ENCODE measurements at places on chromosomes 16 and 17.

- DNase-seq = no peak
These were observed 17.2 kb upstream of the TAT start for GRCh38 chr16:71594000-71594646.

DNA sequence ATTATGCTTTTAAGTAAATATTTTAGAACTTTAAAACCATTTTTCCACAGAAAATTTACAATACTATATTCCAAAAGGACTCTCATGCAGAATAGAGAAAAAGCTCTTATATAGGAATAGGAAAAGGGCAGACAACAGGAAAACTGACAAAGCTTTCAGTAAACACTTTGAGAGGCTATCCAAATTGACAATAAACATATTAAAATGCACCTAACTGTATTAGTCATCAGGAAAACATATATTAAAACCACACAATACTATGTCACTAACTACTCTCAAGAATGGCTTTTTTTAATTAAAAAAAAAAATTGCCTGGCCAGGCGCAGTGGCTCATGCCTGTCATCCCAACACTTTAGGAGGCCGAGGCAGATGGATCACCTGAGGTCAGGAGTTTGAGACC is 77.3 kb downstream of the CEP112 start:
- no peak for DNase-seq

- DNase-seq = no peak
These were observed 143.7 kb downstream of the ZNF18 start for GRCh38 chr17:11853321-11854151.

DNA sequence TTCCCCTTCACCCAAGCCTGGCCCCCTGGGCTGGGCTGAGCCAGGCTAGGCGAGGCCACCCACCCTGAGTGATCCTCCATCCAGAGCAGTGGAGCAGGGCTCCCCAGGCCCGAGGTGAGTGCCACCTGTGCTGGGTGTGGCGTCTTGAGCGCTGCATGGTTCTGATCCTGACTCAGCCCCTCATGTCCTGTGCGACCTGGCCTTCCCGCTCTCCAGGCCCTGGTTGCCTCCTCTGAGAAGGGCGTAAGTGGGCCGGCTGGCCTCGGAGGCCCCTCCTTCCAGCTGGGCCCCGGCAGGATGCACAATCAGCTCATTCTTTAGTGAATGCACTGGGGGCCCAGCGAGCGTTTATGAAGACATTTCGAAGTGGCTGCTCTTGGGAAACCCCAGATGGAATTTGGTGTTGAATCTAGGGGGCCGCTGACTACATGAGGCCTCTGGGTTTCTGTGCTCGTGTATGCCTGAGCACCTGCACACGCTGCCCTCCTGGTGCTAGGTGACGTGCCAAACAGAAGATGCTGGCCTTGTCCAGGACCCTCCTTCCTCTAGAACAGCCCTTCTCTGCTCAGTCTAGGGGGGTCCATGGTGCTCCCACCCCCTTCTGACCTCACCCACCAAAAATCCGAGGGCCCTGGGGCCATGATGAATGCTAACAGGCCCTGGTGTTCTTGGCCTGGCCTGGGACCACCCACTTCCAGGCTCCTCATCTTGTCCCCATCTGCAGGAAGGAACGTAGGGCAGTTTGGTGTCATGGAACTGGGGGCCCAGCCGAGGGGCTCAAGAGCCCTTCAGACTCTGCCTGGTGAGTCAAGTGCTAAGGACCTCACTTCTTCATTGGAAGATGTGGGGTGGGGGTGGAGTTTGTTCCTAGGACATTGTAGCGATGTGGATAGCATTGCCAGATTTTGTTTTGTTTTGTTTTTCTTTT is 3.6 kb upstream of the TMEM92 start:
- DNase-seq = no peak

GRCh38 chr17:45935710-45936509 is 41.6 kb downstream of the MAPT start:
- no peak for DNase-seq

DNA sequence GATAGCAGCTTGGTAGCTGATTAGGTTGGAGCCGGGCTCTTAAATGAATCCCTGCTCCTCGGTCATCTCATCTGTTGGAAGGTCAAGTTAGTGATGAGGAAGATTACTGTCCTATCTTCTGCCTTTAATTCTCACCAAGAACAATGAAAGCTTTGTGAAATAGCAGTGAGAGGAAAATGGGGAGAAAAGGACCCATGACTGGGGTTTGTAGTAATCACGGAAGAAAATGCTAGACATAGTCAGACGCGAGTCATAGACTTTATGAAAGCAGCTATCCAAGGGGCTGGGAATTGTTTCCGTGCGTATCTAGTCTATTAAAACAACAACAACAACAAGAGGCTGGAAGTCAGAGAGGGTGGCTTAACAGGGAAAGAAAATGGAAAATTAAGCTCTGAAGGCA is 18.3 kb downstream of the PIK3R5 start:
- DNase-seq = no peak

GRCh38 chr17:55818451-55819375 is 67.9 kb downstream of the PCTP start:
- no peak for DNase-seq

GRCh38 chr16:70579648-70580630 is 56.3 kb downstream of the SF3B3 start:
- DNase-seq = no peak

GRCh38 chr17:35486920-35487732 is 38.6 kb upstream of the SLFN13 start:
- DNase-seq = no peak

Measured in GDM1 (cell line).